ENCODE measurements at places on chromosomes 2 and 18. TPM values are rescaled to one million over a fixed set of nuclear protein-coding genes. Genes with fewer than 3 reads are reported as not detected.

Gene CXCR1
- total RNA-seq = not detected

Gene FIGN
- 1.2 TPM for total RNA-seq

Gene SPHKAP
- total RNA-seq = under 0.01 TPM

Gene EPAS1
- total RNA-seq = 71.1 TPM

Gene RAX
- not detected for total RNA-seq

Gene TXNDC2
- under 0.01 TPM for total RNA-seq

Gene CYTIP
- not detected for total RNA-seq

Gene CD207
- not detected for total RNA-seq

Gene CYRIA
- 4.3 TPM for total RNA-seq

Gene TRAK2
- 53.4 TPM for total RNA-seq

Gene REG3G
- not detected for total RNA-seq

Gene POTEI
- not detected for total RNA-seq

Gene ANKRD23
- 1.2 TPM for total RNA-seq

Gene TOGARAM2
- total RNA-seq = 0.17 TPM

Gene SPATS2L
- 102 TPM for total RNA-seq

Gene UGT1A6
- total RNA-seq = not detected

Gene ATP8B1
- total RNA-seq = 83.7 TPM

Gene DSC3
- total RNA-seq = 0.15 TPM

Gene PROM2
- total RNA-seq = 0.83 TPM

Gene ALPI
- not detected for total RNA-seq

Gene TDRD15
- not detected for total RNA-seq

Gene KIAA2012
- 0.17 TPM for total RNA-seq

Gene GNLY
- total RNA-seq = not detected

Gene TRABD2A
- 17.5 TPM for total RNA-seq

Gene NDC80
- 1.7 TPM for total RNA-seq

Gene CRYBA2
- total RNA-seq = not detected

Gene ASTL
- total RNA-seq = 0.17 TPM

Gene ANKRD30BL
- total RNA-seq = not detected

Gene EFR3B
- total RNA-seq = 0.83 TPM

Gene CD226
- total RNA-seq = 0.66 TPM

Gene TWIST2
- total RNA-seq = 297 TPM

All from smooth muscle cell of trachea (primary cell).